ENCODE measurements at places on chromosomes 12 and 14. TPM values are rescaled to one million over a fixed set of nuclear protein-coding genes. Genes with fewer than 3 reads are reported as not detected.
A peak's percentile ranks its signal among the peaks of the same experiment; 100 is the strongest.

DNA sequence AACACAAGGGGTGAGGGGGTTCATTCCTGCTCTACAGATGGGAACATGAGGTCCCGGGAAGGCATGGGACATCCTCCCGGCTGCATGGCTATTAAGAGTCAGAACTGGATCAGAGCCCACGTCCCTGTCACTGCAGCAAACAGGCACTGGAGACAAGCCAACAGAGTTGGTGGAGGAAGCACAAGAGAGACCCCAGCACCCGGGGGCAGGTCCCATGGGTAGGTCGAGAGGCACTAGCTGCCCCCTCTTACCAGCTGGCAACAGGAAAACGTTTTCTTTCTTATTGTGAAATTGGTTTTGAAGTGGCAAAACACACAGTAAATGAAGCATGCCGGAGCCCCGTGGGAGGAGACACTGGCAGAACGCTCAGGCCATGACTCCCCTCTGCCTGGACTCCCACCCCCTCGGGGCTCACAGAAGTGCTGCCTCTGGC is 43.6 kb downstream of the SYNE3 start:
- DNase-seq: no peak

GRCh38 chr12:109518820-109519665 is 41.6 kb downstream of the UBE3B start:
- DNase-seq: peak; percentile 22

- DNase-seq: no peak
Observed at GRCh38 chr14:61462566-61463193, 141.3 kb downstream of the PRKCH start.

DNA sequence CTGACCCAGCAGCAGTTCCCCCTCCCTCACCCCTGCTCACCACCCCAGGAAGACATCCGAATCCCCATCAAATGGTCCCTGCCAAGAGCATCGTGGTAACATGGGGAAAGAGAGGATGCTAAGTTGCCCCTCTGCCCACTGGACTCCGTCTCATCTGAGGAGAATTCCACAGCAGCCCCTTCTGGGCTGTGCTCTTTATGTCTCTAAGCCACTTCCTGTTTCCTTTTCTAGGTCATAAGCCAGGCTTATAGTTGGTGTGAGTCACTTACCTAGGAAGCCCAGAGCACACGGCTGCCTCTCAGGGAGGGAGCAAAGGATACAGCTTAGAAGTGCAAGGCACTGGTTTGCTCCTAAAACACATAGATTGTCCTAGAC is 76.0 kb downstream of the VCPKMT start:
- DNase-seq: no peak

DNA sequence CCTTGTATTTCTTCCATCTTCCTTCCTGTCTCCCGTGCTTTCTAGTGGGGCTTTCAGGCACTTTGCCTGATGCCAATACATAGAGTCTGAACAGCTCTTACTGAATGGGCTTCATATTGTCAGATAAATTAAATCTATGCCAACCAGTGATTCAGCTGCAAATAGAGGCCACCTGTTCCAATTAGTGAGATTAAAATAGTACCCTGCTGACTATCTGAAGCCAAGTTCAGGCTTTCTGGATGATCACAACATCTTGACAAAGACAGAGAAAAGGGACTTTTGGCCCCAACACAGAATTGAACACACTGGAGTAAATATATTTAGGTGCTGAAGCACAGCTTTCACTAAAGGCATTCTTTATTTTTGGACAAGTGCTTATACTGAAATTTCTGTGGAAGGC is 11.8 kb downstream of the TMCC3 start:
- no peak for DNase-seq

DNA sequence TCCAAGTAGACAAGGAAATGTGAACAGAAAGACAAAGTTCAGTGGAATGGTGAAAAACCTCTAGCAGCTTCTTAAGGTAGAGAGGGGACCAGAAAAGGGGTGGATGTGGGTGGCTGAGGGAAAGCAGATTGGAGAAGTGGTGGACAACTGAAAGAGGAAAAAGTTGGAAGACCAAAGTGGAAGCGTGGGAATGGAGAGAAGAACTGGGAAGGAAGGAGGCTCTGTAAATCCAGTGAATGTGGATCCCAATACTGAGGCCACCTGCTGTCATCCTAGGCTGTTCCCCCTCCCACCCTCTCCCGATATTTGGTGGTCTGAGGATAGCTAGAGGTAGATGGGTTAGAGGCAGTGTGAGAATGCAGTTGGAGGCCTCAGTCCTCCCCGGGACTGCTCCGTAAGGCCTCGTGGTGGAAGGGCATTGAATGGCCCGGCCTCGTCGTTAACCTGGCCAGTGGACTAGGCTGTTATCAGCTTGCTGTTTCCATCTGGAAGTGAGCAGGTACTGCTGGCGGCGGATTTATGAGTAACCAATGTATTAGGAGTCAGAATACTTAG is 822 bp upstream of the POU6F1 start:
- DNase-seq: peak; percentile 75

DNA sequence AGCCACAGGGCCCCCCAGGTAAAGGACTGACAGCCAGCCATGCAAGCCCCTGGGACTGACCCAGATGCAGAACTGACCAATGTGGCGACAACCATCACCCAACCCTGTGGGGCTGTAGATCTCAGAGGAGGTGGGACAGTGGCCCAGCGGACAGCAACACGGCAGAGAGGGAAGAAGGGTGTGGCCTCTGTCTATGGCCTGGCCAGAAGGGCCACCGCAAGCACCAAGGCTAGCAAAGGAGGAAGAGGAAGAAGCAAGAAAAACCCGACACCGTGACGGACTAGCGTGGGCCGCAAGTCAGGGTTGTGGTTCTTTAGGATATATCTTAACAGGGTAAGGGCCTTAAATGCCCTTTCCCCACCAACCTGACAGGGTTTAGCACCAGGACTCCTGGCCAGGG is 71.2 kb downstream of the ITPK1 start:
- no peak for DNase-seq

GRCh38 chr14:99938376-99938775 is 126.8 kb upstream of the EVL start:
- DNase-seq: peak; percentile 77

GRCh38 chr14:77645520-77646230 is 29.2 kb upstream of the SPTLC2 start:
- no peak for DNase-seq

DNA sequence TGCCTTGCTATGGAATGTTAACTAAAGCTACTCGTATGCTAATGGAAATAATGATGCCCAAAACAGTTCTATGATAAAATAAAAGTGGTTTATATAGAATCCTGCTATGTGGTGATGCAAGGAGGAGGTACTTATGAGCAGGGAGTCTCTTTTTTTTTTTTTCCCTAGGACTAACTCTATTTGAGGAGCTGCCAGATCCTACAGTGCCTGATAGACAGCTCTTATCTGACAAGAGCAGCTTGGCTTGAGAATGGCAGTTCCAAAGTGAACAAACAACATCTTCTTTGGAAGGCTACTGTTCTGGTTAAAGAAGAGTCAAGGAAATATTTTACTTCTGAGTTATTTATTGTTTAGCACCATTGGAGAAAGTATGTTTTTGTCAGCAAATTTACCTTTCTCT is 10.2 kb upstream of the ACSM4 start:
- no peak for DNase-seq

GRCh38 chr14:99803106-99803775 is 10.0 kb downstream of the EML1 start:
- peak; percentile 65 for DNase-seq

DNA sequence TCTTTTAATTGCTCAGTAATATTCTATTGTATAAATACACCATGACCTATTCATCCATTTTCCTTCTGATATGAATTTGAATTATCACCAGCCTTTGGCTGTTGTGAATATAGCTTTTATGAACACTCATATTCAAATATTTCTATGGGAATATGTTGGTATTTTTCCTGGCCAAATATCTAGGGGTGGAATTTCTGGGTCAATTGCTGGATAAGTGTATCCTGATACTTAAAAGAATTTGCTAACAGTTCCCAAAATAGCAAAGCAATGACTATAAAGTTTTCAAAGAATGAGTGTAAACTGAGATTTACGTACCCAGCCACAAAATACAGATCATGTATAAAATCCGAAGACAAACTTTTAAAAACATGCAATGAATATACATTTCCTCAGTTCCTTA is 148.7 kb upstream of the CLEC14A start:
- DNase-seq: no peak

DNA sequence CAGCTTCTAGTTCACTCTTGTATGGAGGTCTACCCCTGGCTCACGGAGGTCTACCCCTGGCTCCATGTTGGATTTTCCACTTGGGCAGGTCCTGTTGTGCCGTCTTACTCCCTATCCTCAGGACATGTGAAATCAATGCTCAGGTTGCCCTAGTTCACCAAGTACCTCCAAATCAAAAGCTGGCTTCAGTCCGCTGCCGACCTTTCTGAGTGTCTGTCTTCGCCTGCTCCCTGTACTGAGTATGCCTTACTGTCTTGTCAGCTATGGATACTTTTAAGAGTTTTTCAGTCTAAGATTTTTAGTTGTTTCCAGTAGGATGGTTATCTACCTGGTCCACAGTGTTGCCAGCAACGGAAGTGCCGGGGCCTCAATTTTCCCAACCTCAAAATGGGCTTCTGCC is 40.1 kb upstream of the BCL11B start:
- peak; percentile 49 for DNase-seq

- DNase-seq: no peak
Observed at GRCh38 chr12:78881685-78882084, 17.1 kb downstream of the SYT1 start.

DNA sequence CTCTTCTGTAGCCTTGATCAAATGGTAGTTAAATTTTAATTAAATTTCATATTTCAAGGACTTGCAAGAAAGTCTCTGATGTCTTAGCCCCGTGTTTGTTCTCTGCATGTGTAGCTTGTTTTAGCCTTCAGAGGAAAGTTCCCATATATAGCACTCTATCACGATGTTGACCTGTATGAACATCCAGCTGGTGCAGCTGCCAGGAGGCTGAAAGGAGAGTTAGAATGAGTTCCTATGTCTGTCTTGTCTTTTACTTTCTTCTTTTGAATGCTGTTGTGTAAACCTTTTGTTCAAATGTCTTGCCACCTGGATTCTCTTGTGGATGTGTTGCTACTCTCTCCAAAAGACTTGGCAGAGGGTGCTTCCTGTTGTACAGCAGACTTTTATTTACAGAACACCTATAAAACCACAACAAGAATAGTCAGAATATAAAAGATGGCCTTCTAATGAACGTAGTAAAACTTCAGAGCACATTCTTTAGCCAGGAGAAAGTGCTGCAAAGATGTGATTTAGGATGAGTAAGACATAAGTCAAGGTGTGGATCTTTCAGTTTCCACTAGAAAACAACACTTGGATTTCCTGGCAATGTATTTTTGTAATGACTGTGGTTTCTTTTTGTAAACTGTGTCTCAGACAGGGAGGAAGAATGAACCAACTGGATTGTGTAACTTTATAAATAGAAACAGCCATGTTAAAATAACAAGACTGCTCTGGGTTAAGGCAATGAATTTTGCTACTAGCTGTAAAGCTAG is 17.2 kb downstream of the NAV3 start:
- no peak for DNase-seq

GRCh38 chr14:56292970-56293369 is 174.8 kb downstream of the PELI2 start:
- no peak for DNase-seq

CLEC9A gene
- total RNA-seq: not detected

C12orf56 gene
- total RNA-seq: not detected

CLBA1 gene
- 2.8 TPM for total RNA-seq

DNAH10 gene
- 0.51 TPM for total RNA-seq

SMCO3 gene
- not detected for total RNA-seq

DAO gene
- total RNA-seq: not detected

RASSF8 gene
- 47.0 TPM for total RNA-seq

GLT1D1 gene
- total RNA-seq: 4.1 TPM

SMIM41 gene
- 0.45 TPM for total RNA-seq
